BE2C (cell line): ENCODE measurements at places on chromosomes 1 and 21.

- no peak for DNase-seq
These were observed 9.0 kb upstream of the IFFO2 start for GRCh38 chr1:18965206-18966173.

GRCh38 chr1:160018900-160019299, 12.9 kb downstream of the PIGM start:
- no peak for DNase-seq

DNA sequence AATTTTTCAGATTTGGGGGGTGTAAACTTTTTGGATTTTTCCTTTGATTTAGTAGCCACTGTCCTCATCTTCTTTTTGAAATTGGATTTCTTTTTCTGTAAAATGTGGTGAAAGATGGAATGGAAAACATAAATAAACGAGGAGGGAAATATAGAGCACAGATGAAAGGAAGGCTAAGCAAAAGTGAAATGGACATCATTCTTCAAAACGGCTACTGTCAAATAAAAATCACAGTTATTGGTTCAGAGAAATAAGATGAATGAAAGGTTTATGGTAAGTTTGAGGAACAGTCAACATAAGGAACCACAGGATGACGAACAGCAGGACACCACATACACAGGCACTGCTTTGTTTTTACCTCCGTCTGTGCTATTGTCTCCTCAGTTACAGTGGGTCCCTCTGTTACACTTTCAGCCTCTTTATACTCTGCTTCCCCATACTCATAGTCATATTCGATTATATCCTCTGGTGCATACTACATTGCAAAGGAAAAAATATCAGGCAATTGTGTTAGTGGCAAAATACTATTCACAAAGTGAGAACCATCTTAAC, 82.4 kb downstream of the COL11A1 start:
- DNase-seq, result no peak

DNA sequence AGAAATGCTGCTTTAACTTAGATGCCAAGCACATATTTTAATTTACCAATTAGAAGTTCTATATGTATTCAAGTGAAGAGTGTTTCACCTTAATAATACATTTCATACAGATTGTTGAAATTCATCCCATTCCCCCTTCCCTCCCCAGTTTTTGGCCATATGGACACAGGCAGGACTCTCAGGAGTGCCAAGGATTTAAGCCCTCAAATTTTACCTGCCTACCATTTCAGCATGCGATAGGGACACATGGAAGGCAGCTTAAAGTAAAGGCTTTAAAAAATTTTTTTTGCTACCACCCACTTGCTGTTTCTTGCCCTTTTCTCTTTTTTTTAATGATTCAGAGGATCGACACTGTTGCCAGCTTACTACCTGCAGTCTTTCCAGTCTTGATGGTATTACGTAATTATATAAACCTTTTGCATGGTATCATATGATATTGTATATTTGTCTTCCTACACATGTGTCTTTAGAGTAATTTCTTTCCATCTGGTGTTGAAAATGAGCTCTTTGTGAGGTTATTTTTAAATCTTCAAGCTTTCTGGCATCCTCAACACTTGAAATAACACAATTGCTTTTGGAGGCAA, 7.0 kb downstream of the EPB41 start:
- no peak for DNase-seq

DNA sequence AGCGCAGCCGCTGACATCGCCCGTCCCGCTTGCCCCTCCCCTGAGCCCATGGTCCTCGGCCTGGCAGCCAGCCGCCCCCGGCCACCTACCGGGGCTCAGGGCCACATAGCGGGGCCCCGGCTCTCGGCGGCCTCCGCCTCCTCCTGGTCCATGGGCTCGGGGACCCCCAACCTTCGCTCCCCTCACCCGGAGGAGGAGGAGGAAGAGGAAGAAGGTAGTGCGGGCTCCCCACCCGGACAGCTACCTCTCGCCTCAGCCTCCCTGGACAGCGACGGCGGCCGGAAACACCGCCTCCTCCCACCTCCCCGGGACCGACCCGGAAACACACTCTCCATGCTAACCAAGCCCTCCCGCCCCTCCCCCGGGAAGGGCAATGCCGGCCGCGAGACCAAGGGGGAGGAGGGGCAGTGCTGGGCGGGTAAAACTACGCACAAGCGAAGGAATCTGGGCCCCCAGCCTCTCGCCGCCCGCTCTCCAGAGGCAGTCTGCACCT, at the start of gene KIAA0319L:
KIAA0319L (minus strand) TSS at position 286 of the 493 bp plus-strand sequence. CDS start 2,912 bp downstream, outside the sequence.
- peak; percentile 39 for DNase-seq

DNA sequence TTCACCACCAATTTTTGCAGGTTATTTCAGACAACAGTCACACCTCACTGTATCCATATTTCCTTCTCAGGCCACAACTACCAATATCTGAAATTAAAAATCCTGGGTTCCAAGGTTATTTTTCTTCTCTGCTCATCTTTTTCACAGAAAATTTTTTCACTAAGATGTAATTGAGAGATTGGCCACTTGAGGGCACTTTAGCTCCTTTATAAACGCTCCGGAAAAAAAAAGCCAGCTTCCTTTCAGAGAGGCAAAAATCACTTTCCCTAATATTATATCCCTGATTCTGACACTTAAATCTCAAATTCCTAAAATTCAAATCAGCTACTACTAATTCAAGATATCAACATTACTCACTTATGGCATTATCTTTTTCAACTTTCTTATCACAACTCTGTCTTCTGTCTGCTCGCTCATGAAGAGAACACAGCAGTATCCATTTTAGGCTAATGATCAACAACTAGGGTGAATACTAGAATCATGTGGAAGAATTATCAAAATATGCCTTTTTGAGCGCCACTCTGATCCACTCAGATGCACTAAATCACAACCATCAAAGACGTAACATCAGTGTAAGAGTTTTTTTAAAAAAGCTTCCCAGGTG, 101.4 kb upstream of the RGS1 start:
- DNase-seq, result no peak

- peak; percentile 20 for DNase-seq
These were observed 128.6 kb downstream of the PRDM2 start for GRCh38 chr1:13828454-13829151.

DNA sequence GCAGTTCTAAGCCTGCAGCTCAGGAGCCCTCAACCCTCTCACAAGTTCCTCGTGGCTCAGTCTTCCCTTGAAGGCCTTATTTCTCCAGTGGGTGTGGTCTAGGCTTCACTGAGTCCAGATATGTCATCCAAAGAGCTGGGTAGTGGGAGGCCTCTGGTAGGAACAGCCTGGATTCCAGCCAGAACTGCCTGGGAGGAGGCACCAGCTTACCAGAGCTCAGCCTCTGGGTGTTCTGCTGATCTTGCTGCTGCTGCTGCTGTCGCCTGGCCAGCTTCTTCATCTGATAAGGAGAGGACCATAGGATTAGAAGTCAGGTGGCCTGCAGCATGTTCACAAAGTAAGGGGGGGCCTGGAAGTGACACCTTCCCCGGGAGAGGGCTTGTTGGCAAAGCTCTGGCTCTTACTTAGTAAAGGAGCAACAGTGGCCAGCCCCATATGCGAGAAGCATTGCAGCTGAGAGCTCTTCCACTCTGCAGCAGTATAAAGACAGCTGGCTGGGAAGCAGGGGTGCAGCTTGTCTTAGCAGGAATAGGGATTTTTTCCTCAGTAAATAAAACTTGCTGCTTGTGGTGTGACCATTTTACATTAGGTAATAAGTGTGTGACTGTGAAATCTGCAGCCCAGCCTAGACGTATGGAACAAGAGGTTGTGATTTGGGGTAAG, 148.5 kb downstream of the LMX1A start:
- peak; percentile 20 for DNase-seq

DNA sequence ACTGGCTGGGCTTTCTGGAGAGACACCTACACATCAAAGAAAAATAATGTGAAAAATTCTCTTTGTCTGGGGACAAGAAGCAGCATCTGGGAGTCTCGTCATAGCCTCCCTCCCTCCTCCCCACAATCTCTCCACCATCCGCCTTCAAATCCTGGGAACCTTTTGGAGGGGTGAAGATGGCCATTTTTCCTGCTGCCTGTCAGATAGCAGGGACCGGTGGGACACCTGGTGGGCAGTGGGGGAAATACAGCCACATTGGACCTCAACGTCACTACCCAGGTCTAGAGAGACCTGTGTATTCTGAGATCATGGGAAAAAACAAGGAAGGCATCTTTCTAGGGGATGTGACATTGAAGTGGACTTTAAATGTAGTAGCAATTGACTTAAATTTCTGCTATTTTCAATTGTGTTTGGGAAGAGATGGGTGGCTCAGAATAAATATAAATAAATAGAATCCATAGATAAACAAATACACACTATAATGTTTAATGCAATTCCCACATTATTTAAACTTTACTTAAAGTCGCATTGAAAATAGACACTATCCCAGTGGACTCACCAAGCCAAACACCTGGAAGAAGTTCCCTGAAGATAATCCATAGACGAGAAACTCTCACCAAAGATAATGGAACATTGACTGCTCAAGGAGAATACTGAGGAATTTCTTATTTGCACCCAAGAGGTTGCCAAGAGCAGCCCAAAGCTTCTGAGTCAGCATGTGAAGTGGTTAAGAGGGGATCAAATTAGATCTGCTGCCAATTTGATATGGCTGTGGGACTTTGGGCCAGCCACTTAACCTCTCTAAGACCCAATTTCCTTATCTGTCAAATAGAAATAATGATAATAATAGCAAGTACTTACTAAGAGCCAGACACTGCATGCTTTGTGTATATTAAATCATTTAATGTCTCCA, 147.6 kb upstream of the CAMK1G start:
- DNase-seq, result peak; percentile 86

- DNase-seq, result no peak
These were observed 88.7 kb downstream of the KAZN start for GRCh38 chr1:14687147-14687546.

GRCh38 chr1:151681923-151682322, 34.7 kb downstream of the CELF3 start:
- DNase-seq, result no peak

- DNase-seq, result no peak
These were observed 171.3 kb upstream of the AJAP1 start for GRCh38 chr1:4483021-4483625.

GRCh38 chr1:164700683-164701082, 141.7 kb downstream of the PBX1 start:
- no peak for DNase-seq

DNA sequence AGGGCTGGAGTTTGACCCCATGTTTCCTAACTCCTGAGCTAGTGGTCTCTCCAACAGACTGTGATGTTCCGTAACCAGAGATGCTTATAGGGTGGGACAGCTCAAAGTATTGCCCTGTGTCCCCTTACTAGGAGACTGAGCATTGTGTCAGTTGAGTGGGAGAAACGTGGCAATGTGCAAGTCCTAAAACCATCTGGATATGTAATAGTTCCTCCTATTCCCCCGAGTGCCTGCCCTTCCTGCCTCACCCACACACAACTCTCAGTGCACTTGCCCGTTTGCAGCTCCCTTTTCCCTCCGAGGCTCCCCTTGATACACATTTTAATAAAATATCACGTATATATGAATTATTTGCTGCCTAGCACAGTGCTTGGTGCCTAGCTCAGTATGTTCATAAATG, 3.4 kb downstream of the PIGV start:
- no peak for DNase-seq
